ENCODE measurements at places on chromosomes 2 and 18.

DNA sequence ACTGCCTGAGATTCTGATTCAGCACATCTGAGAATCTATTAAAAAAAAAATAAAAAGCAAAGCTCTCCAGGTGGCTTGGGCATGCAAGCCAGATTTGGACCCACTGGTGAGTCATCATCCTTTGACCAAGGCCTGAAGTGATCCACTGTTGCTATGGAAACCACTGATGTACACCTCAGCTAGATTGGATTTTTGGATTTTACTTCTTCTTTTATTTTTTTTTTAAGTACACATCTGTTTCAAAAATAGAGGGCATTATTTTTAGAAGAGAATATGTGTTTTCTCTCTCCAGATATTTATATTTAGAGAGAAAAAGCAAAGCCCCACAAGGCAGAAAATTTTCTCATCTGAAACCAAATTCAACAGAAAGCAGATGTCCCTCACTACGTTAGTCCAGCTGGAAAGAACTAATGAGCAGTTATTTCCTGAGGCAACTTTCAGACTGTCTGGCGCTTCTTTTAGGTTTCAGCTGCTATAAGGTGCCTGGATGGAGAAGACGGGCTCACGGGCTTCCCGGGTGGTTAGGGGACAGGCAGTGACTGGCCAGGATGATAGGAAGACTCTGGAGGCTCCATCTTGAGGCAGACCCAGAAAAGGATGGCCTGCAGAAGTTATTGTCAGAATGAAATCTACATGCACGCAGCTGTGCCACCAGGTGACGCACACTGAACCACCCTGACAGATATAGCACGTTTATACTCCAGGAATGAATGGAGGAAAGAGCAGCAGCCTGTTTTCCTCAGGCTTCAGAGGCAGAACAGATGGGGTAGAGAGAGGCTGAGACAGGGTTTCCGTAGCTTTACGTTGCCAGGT, 50.5 kb downstream of the MRPL35 start:
- DNase-seq, result no peak

DNA sequence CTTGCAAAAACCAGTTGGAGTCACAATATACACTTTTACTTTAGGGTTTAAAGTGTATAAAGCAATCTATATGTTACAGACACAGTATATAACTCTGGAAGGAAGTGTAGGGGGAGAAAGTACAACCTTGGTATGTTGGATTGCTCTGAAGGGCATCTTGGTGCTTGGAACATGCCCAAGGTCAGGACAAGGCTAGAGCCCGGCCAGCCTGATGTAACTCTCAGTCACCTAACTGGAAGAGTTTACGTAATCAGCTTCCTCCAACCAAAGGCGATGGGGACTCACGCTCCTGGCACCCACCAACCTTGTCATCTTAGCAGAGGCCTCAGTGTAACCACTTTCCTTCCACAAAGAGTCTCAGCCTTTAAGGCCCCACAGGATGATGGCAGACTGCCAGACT, 181.1 kb upstream of the ACAA2 start:
- DNase-seq, result no peak

DNA sequence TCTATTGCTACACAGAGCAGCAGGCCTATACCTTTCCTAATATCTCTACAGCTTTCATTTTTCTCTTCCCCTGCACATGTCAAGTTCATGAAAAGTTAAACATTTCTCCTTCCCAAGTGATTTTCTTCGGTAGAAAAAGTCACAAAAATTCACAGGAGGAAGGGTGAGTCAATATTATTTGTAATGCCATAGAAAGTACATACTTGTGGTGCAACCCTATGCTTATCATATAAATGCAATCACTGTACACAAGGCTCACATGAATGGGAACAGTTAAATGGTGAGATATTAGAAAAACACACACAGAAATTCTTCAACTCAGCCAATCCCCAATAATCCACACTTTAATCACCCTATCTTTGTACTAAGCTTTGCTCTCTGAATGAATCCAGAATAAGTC, 651.6 kb downstream of the LRRTM4 start:
- no peak for DNase-seq

DNA sequence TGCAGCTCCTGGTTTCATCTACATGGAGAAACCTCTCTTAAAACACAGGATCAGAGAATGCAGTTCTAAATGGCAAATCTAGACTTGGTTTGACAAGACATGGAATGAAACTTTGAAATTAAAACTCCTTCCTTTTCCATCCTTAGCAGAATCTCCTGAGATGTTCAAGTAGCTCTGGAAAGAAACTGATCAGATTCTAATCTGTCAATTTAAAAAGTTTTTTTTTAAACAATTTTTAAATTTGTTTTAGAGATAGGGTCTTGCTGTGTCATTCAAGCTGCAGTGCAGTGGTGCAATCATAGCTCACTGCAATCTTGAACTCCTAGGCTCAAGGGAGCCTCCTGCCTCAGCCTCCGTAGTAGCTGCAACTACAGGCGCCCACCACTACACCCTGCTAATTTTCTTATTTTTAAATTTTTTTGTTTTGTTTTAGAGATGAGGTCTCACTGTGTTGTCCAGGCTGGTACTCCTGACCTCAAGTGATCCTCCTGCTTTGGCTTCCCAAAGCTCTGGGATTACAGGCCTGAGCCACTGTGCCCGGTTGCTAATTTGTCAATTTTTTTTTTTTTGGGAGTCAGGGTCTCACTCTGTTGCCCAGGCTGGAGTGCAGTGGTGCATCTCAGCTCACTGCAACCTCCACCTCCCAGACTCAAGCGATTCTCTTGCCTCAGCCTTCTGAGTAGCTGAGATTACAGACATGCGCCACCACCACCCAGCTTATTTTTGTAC, 216.7 kb downstream of the TGIF1 start:
- DNase-seq, result no peak

DNA sequence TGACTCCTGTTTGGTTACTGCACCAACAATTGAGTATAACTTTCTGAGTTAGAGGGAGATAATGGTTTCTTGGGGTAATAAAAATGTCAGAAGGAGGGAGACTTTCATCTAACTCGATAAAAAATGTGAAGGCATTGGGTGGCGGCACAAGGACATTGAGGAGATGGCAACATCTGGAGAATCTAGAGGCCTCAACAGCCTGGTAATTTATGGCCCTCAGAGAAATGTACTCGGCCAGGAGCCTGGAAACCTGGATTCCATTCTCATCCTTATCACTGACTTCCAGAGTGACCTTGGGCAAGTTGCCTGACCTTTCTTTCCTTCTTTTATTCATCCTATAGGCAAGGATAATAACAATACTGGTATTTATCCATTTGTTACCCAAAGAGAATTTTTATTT, 173.5 kb upstream of the MEX3C start:
- no peak for DNase-seq

GRCh38 chr2:142075826-142076225, 55.0 kb downstream of the LRP1B start:
- DNase-seq, result no peak

GRCh38 chr2:176407706-176408105, 138.5 kb downstream of the MTX2 start:
- DNase-seq, result no peak

- DNase-seq, result no peak
Measured at GRCh38 chr2:75709297-75709696, 1.4 kb downstream of the GCFC2 start.

DNA sequence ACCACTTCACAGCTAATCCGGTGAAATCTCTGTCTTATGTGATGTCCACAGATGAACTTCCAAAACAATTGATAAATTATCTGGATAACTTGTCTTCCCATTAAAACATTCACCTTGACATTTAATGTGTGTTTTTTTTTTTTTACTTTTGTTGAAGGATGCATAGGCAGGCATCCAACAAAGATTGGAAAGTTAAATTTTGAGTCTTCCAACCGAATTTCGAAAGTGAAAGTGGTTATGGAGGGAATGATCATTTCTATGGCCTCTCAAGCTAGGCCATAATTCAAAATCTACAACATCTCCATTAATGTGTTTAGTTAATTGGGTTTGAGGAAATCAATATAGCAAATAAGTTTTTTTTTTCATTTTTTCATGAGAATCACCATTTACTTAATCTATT, 1495.5 kb upstream of the ACVR2A start:
- no peak for DNase-seq

- DNase-seq, result no peak
Measured at GRCh38 chr18:56542476-56542875, 95.9 kb downstream of the TXNL1 start.

DNA sequence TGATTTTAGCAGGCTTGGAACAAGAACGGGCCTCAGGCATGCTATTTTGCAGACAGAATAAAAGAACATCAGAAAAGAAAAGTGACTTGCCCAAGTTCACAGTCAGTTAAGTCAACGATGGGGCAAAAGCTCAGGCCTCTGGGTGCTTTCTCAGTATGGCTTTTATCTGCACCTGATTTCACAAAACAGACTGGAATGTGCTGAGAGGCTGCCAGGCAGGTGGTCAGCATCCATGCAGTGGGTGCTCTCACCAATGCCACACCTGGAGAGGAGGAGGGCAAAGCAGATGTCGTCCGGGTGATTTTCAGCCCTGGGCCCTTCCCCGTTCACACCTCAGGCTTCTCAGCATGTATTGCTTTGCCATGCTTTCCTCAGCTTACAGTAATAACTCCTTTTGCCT, 854.6 kb downstream of the RNF144A start:
- no peak for DNase-seq

DNA sequence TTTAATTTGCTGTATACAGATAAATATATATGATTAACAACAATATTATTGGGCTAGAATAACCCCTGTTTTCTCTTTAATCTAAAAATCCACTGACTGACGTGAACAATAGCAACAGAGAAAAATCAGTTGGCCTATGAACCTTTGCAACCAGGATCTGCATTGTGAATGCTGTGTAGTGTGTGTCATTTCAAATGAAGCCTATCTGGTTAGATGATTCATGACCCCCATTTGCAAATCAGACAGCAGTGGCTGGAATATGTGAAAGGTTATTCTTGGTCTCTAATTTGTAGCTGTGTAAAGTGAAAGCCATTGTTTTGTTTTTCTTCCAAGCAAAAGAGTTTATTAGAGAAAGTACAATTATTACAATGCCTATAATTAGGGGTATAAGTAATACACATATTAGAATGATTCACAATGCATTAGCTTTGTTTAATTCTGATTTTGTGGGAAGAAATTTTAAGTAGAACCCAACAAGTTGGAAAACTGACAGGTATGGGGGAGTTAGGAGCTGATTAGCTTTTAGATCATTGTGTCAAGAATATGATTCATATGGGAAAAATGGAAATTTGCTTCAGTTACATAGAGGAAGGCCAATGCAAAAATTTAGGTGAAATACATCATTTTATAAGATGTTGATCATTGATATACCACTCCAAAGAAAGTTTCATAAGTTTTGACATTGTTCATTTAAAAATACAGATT, 1362.2 kb upstream of the TMEFF2 start:
- no peak for DNase-seq

- DNase-seq, result no peak
Measured at GRCh38 chr18:63763831-63764600, 11.2 kb upstream of the SERPINB7 start.

GRCh38 chr18:55539240-55539639, 48.8 kb downstream of the TCF4 start:
- no peak for DNase-seq

GRCh38 chr18:24662412-24662821, 202.0 kb downstream of the HRH4 start:
- no peak for DNase-seq

GRCh38 chr2:171652416-171652785, 34.9 kb upstream of the DYNC1I2 start:
- DNase-seq, result no peak

- DNase-seq, result no peak
Measured at GRCh38 chr2:207254591-207255464, 89.1 kb upstream of the KLF7 start.

GRCh38 chr2:138853761-138854160, 73.6 kb upstream of the NXPH2 start:
- no peak for DNase-seq

DNA sequence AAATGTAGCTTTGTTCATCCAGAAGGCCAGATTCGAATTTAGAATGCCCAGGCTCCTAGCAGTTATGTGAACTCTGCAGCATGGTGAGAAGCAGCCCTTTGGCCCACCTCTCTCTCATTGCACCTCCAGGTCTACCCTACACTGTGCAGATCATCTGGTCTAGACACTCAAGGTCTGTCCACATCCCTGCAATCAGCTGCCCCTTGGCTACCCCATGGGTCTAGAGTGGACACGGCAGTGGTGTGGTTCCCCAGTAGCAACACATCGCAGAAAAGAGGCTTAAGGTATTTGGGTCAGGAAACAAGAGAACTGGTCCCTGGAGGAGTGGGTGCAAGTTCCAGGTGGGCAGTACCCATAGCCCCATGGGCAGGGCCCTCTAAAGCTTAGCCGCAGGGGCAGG, 76.6 kb upstream of the BCL2L11 start:
- no peak for DNase-seq

DNA sequence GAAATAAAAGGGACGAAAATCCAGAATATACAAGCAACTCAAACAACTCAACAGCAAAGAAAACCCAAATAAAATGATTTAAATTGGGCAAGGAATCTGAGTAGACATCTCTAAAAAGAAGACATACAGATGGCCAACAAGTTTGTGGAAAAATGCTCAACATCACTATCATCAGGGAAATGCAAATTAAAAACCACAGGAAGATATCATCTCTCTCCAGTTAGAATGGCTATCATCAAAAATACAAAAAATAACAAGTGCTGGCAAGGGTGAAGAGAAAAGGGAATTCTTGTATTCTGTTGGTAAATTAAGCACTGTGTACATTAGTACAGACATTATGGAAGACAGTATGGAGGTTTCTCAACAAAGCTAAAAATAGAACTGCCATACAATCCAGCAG, 80.0 kb downstream of the RAB31 start:
- no peak for DNase-seq

DNA sequence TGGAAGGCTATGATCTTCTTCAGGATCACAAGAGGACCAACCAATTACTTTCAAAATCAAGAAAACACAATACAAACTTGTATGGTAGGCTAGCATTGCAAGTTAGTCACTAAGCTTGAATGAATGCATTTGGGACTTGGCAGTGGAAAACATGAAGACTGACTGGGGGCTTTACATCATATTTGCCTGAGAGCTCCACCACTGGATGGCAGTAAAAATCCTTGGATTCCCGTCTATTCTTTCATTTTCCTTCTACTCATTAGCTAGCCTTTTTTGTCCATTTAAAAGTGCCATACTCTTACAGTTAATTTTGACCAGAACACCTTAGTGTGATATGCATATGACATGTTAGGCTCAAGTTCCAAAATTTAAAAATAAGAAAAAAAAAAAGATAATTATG, 63.5 kb upstream of the RASGRP3 start:
- peak; percentile 37 for DNase-seq

GRCh38 chr2:148814143-148814859, 60.7 kb upstream of the KIF5C start:
- no peak for DNase-seq

DNA sequence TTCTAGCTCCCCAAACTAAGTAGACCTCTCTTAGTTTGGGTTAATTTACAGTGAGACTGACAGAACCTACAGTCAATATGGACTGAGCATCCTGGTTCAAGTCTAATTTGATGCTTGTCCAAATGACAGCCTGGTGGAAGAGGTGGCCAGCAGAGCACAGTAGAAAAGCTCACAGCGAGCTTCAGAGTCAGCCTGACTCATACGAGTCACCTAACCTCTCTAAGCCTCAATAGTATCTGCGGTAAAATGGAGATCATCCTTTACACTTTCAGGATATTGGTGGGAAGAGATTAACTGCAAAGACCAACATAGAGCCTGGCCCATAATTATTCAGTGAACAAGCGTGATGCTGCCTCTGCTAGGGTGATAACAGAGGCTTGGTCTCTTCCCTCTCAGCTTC, 54.5 kb downstream of the DOCK10 start:
- DNase-seq, result no peak

Data from iPS-NIHi11 (cell line).